ENCODE measurements at places on chromosomes 5 and 9.
A peak's percentile ranks its signal among the peaks of the same experiment; 100 is the strongest.

GRCh38 chr5:179438461-179438860, 93.2 kb upstream of the ADAMTS2 start:
- DNase-seq = no peak

DNA sequence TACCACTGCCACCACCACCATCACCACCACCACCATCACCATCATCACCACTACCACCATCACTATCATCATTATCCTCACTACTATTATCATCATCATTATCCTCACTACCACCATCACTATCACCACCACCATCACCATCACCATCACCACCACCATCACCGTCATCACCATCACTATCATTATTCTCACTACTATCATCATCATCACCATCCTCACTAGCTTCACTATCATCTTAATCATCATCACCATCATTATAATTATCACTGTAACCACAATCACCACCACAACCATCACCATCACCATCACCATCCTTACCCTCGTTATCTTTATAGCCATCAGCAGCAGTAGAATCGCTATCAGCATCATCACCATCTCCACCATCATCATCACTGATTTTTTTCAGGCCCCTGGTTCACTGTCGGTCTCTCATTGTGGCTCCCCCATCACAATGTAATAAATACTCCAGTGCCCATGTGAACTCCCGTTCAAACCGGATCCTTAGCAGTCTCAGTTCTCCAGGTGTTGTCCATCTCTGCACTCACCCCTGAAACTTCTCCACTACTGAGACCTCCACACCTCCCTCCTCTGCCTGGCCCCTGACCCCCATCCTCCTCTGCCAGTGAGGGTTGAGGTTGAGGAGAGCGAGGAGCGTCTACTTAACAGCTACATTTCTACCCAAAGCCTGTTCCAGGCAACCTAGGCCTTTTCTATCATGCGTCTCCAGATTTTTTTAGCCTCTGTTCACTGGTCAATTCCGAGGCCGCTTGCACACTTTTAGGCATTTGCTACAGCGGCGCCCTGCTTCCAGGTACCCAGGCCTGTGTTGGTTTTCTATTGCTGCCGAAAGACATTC, 238.2 kb downstream of the PBX3 start:
- no peak for DNase-seq

DNA sequence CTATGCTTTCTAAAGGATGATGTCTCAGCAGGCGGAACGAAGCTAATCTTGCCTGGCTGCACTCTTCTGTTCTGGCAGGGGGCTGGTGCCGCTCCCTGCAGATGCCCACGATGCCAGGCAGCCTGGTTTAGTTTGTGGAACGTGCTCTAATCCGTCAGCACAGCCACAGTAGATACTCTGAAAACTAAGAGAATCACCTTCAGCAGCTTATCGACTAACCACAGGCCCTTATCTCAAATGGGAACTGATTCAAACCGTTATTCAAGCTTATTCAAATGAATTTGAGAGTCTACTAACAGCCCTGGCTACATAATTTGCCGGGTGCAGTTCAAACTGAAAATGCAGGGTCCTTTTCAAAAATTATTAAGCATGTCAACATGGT, 246.6 kb upstream of the ANKRD55 start:
- no peak for DNase-seq

GRCh38 chr5:42522783-42523182, 99.5 kb downstream of the GHR start:
- DNase-seq = no peak

- DNase-seq = no peak
Measured at GRCh38 chr5:13946111-13946510, 1.6 kb upstream of the DNAH5 start.

- DNase-seq = no peak
Measured at GRCh38 chr9:73114958-73115357, 36.7 kb upstream of the ANXA1 start.

DNA sequence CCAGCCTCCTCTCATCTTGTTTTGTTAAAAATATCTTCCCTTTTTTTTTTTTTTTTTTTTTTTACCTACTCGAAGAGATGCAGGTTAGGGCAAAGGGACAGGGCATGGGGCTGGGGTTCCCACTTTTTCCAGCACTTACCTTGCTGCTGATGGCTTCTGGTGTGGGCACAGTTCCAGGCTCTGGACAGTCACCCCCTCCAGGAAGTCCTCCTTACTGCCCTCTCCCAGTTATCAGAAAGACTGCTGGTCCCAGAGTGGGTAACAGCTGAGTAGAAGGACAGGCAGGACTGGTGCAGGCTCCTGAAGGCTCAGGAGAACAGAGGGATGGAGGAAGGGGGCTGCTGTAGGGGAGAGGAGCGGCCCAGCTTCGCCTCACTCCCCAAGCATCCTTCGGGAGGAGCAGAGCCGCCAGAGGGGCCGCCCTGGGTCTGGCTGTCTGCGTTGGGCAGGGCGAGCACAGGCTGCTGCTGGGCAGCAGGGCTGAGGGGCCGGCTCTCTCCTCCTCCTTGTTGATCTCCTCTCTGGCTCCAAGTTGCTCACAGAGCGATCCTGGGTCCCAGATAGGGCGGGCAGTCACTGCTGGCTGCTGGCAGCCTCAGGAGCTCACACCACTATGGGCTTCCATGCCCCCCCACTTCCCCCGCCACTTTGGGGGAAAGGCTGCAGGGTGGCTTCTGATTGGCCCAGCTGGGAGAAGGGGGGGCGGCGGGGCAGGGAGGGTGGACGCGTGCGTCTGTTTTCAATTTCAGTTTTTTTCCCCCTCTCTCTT, at the start of gene PDGFRB:
TSS of gene PDGFRB (minus strand) at position 588 of the 769 bp plus-strand sequence. CDS start 18,798 bp downstream, outside the sequence.
- DNase-seq = no peak

- peak; percentile 66 for DNase-seq
Measured at GRCh38 chr5:74257645-74258313, 382.7 kb downstream of the ENC1 start.

DNA sequence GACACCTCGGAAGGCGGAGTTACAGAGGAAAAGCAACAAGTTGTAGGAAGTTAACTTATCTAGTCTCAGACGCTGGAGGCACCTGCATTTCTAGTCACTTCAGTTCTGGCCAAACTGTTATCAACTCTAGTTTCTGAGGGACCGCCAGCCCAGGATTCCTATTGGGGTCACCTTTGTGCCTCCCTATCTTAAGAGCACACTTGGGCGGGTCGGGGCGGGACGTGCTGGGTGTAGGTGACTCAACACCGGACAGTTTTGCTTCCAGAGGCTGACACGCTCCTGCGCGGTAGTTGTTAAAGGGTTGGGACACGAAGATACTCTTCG, 679 bp upstream of the KDM4C start:
- peak; percentile 83 for DNase-seq

- DNase-seq = no peak
Measured at GRCh38 chr9:129878291-129878690, 43.0 kb downstream of the USP20 start.

All from SW480 (cell line).